ENCODE measurements at places on chromosomes 1 and 21. TPM values are rescaled to one million over a fixed set of nuclear protein-coding genes. Genes with fewer than 3 reads are reported as not detected.

DNA sequence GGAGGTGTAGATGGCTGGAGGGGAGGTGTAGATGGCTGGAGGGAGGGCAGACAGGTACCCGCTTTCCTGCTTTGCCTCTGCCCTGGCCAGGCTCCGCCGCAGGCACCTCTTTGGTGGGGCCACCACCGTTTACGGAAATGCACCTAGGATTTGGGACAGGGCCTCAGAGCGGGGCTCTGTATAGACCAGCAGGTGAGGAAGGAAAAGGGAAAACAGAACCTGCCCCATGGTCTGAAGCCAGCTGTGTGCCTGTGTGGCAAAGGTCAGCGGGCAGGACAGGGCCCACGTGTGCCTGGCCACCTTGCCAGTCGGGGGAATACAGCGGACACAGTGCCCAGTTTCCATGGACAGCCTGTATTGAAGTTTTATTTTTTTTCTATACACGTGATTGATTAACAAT, 12.1 kb upstream of the PTTG1IP start:
- no peaks in the 10 kb centered on the region for H3K27me3 ChIP-seq
- no peak overlapping the region for H3K27ac ChIP-seq
- H3K4me1 ChIP-seq, result peaks cover 19% of the 10 kb centered on the region
- no peak overlapping the region for H3K4me3 ChIP-seq

FOXE3 gene
- not detected for polyA plus RNA-seq

DNA sequence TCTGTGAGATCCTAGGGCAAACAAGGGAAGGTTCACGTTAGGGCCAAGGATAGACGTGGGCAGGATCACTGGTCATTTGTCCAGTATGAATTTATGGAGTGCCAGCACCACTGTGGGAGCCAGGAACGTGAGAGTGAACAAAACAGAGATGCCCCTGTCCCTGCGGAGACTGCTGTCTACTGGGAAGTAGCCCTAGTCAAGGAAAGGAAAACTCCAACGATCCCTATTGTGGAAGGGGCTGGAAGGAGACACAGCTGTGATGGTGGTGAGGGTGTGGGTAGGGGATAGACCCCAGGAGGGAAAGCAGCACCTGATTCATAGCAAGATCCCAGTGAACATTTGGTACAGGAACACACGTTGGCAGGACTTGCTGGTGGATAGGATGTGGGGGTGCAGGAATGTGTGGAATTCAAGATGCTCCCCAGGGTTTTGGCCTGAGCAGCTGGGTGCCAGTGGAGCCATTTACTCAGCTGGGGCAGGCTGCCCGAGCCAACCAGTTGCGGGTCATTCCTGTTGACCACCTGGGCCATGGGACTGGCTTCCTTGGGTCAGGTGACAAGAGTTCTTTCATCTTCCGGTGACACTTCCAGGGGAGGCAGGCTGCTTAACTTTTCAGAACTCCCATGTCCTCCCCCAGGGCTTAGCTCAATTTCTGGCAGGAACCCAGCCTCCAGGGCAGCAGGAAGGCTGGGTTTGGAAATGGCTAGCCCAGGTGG, 1.2 kb upstream of the ATP13A2 start:
- no peaks in the 10 kb centered on the region for H3K27me3 ChIP-seq
- H3K4me3 ChIP-seq, result no peak overlapping the region
- no peak for DNase-seq
- peaks cover 27% of the 10 kb centered on the region for H3K4me1 ChIP-seq
- no peak overlapping the region for H3K27ac ChIP-seq

ABCA4 gene
- polyA plus RNA-seq, result not detected

GRCh38 chr21:37363936-37364335, 2.6 kb upstream of the DYRK1A start:
- no peaks in the 10 kb centered on the region for H3K27me3 ChIP-seq
- H3K27ac ChIP-seq, result no peak overlapping the region
- peaks cover 15% of the 10 kb centered on the region for H3K4me1 ChIP-seq
- no peaks in the 10 kb centered on the region for H3K36me3 ChIP-seq

DNA sequence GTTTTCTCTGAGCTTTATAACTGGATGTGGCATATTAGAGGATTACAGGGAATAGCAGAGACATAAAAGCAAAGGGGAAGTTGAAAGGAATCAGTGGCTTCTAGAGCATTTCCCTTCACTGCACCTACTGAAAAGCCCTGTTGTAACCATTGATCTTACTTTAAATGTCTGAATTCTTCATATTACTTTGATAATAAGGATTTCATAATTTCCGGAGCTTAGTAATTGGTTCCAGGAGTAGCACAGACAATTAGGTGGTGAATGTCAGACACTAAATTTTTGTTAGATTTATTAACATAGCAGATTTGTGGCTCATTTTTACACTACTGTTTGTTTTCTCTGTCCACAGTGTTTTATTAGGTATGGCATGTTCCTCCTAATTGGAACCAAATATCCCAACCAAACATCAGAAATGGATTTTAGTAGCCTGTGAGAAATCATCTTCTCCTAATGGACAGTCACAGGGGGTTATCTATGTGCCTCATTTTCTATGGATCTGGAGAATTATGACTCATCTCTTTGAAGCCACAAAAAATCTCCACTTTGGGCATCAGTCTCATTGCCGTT, 100.5 kb downstream of the GIPC2 start:
- H3K4me1 ChIP-seq, result peaks cover 11% of the 10 kb centered on the region
- no peak for DNase-seq
- no peaks in the 10 kb centered on the region for H3K36me3 ChIP-seq

DNA sequence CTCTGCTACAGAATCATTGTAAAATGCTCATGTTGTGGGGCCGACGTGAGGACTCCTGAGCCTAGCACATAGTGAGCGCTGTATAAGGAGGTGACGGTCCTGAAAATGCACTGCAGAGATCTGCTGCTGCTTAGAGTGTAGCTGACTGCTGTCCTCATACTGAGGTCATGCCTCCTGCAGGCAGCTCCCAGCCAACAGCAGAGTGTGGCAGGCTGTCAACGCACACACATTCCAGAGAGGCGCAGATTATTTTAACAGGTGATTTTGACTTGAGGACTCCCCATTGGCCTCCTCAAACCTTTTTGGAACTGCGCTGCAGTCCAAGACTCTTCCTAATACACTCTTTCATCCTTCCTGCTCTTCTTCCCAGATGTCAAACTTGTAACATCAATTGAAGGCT, 119.8 kb upstream of the KCNJ6 start:
- H3K4me1 ChIP-seq, result no peaks in the 10 kb centered on the region
- no peak overlapping the region for H3K27ac ChIP-seq
- no peaks in the 10 kb centered on the region for H3K36me3 ChIP-seq
- H3K27me3 ChIP-seq, result no peaks in the 10 kb centered on the region

TSPAN2 gene
- 21.8 TPM for polyA plus RNA-seq

ECM1 gene
- not detected for polyA plus RNA-seq

POU3F1 gene
- polyA plus RNA-seq, result 0.08 TPM

DNA sequence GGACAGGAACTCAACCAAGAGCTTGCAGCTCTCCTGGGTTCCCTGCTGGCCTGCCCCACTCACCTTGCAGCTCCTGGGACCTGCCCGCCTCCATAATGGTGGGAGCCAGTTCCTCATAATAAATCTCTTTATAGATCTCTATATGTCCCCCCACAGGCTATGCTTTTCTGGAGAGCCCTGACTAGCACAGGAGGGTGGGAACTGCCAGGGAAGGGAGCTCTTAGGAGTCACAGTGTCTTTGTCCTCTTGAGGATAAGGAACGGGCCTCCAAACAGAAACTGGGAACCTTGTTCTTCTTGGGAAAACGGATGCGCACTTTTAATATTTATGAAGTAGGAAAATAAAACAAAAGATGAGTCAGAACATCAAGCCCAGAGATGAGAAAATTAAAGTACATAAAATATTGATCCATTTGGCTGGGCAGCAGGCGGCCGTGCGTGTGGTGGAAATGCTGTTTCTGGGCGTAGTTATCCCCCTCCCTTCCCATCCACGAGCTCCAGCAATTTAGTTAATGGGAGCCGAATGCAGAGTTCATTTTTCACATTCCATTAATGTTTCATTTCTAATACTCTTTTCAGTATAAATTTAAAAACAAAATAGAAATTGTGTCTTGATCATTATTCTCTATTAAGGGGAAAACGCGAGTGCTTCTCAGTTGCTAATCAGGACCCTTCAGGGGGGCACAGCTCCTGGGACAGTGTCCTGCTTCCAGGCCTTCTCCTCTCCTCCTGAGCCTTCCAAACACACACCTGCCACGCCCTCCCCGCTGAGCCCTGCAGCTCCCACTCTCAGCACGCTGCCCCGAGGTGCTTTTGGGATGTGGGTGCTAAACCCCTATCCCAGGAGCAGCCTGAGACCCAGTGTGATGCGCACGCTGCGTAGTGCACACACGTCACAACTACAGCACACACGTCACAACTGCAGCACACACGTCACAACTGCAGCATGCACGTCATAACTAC, 323.3 kb upstream of the AJAP1 start:
- no peak for DNase-seq
- no peaks in the 10 kb centered on the region for H3K36me3 ChIP-seq
- H3K4me3 ChIP-seq, result no peak overlapping the region
- H3K4me1 ChIP-seq, result no peaks in the 10 kb centered on the region
- H3K27ac ChIP-seq, result no peak overlapping the region
- no peaks in the 10 kb centered on the region for H3K27me3 ChIP-seq

DNA sequence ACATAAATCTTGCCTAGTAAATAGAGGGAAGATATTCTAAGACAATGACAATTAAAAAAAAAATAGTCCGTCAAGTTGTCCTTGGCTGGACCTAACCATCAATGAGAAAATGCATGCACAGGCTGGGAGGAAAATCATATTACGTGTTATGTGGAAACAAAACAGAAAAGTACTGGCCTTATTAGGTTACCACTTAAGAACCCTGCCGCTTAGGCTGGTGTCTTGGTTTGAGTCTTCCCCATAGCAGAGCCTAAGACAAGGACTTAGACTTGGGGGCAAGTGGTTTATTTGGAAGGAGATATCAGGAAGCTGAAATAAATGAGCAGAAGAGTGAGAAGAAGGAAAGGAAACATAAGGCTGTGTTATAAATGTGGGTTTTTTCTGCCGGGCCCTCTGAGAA, 186.4 kb downstream of the MRPL39 start:
- peaks cover 11% of the 10 kb centered on the region for H3K4me1 ChIP-seq
- no peak overlapping the region for H3K4me3 ChIP-seq
- DNase-seq, result no peak
- no peaks in the 10 kb centered on the region for H3K36me3 ChIP-seq
- no peaks in the 10 kb centered on the region for H3K27me3 ChIP-seq

- no peaks in the 10 kb centered on the region for H3K27me3 ChIP-seq
- no peak overlapping the region for H3K4me3 ChIP-seq
- no peak overlapping the region for H3K27ac ChIP-seq
- H3K36me3 ChIP-seq, result no peaks in the 10 kb centered on the region
- peaks cover 8% of the 10 kb centered on the region for H3K4me1 ChIP-seq
- no peak for DNase-seq
Observed at GRCh38 chr1:23718482-23718881, 24.8 kb upstream of the ELOA start.

DNA sequence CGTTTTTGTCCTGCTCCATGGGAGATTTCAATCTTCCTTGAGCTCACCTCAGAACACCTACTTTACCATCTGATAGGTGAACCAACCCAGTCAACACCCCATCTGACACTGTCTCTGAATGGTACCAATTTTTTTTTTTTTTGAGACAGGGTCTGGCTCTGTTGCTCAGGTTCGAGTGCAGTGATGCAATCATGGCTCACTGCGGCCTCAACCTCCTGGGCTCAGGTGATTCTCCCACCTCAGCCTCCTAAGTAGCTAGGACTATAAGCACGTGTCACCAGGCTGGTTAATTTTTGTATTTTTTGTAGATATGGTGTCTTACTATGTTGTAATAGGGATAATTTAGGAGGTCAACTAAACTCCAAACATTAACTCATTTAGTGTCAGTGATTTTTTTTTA, 36.3 kb downstream of the SPRTN start:
- no peak overlapping the region for H3K4me3 ChIP-seq
- H3K4me1 ChIP-seq, result peaks cover 13% of the 10 kb centered on the region
- H3K36me3 ChIP-seq, result no peaks in the 10 kb centered on the region

DNA sequence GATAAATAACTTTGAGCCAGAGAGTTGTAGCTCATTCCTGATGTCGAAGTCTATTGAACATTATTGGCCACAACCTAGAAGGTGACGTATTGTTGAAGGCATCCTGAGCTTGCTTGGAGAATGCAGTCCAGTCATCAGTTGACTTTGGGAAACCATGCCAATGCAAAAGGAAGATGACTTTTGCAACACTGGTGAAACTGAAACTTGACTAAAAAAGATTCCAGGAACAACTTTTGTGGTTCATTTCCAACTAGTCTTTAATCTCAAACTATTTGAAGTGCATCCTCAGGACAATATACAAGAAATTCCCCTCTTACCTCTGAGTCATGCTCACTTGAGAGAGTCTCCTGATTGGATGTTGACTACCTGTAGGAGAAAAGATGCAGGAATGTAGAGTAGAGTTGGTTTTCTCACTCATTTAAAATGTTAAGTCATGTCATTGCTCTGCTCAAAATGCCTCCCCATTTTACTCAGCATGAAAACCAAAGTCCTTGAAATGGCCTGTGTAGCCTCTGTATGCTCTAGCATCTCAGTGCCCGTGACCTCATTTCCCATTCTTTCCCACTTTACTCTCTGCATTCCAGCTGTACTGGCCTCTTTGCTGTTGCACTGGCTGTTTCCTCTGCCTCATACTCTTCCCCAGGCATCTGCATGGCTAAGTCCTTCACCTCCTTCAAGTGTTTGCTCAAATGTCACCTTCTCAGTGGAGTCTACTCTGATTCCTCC, 24.4 kb upstream of the LEPR start:
- no peak overlapping the region for H3K4me3 ChIP-seq
- H3K4me1 ChIP-seq, result peaks cover 19% of the 10 kb centered on the region
- no peak overlapping the region for H3K27ac ChIP-seq
- no peak for DNase-seq

DNA sequence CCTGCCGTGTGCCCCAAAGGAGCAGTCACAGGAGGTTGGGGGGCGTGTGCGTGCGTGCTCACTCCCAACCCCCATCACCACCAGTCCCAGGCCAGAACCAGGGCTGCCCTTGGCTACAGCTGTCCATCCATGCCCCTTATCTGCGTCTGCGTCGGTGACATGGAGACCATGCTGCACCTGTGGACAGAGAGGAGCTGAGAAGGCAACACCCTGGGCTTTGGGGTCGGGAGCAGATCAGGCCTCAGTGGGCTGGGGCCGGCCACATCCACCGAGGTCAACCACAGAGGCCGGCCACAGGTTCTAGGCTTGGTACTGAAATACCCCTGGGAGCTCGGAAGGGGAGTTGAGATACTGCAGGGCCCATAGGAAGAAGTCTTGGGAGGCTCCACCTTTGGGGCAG, 23.5 kb downstream of the COL6A1 start:
- H3K27ac ChIP-seq, result no peak overlapping the region
- no peaks in the 10 kb centered on the region for H3K4me1 ChIP-seq
- no peaks in the 10 kb centered on the region for H3K36me3 ChIP-seq
- H3K27me3 ChIP-seq, result no peaks in the 10 kb centered on the region

All from CD4-positive, alpha-beta memory T cell (primary cell).